ENCODE measurements at places on chromosomes 4 and X.

- DNase-seq = no peak
Observed at GRCh38 chr4:33482773-33483172, 2761.5 kb downstream of the ARAP2 start.

GRCh38 chr4:7917669-7918068, 22.0 kb downstream of the AFAP1 start:
- DNase-seq = no peak

- no peak for DNase-seq
Observed at GRCh38 chr4:183399616-183400015, 44.8 kb upstream of the CDKN2AIP start.

GRCh38 chrX:47958761-47959342, 44.9 kb downstream of the ZNF182 start:
- no peak for DNase-seq

DNA sequence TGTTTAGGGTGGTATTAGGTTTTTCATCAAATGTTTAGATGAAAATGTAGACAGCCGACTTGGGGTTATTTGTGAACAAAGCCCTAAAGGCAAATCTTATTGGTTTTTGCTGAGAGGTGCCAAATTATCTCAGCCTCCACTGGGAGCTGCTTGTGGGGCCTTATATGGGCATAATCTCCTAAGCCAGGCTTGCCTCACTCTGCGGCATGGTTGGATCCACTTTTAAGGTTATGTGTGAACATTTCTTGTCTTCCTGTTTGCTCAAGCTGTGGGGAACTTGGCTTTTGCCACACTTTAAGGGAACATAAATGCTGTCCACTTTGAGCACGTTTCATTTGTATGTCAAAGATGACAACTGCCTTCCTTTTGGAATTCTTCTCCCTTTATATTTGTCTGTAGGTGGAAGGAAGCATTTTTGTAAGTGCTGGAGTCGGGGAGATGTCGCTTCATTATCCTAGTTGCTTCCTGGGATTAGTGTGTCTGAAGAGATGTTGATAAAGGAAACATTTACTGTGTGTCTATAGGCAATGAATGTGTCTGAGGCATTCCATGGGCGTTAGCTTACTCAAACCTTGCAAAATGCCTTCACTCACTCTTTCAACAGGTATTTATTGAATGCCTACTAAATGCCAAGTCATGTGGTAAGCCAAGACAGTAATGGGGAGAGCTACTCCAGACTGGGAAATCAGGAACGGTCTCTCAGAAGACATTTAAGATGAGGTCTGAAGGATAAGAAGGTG, 78.3 kb downstream of the SLC9A6 start:
- no peak for DNase-seq

All from activated CD8-positive, alpha-beta memory T cell treated with anti-CD3 and anti-CD28 coated beads for 4 hours (primary cell).